ENCODE measurements at places on chromosomes 5 and 9.

GRCh38 chr9:21965401-21965951, 28.7 kb downstream of the CDKN2A start:
- DNase-seq = no peak

DNA sequence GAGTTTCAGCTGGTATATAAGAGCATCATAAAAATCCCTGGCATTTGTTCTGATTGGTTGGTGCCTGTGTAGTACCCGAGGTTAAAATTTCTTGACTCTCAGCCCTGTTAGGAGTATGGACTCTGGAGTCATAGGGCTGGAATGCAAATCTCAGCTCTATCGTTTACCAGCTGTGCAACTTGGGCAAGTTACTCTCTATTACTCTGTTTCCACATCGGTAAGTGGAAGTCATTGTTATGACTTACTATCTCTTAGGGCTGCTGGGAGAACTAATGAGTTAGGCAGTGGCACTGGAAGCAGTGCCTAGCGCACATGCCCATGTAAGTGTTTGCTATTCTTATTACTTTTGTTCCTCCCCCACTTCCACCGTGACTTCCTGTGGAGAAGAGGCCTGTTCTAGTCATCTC, 141.6 kb downstream of the BOD1 start:
- DNase-seq = no peak

DNA sequence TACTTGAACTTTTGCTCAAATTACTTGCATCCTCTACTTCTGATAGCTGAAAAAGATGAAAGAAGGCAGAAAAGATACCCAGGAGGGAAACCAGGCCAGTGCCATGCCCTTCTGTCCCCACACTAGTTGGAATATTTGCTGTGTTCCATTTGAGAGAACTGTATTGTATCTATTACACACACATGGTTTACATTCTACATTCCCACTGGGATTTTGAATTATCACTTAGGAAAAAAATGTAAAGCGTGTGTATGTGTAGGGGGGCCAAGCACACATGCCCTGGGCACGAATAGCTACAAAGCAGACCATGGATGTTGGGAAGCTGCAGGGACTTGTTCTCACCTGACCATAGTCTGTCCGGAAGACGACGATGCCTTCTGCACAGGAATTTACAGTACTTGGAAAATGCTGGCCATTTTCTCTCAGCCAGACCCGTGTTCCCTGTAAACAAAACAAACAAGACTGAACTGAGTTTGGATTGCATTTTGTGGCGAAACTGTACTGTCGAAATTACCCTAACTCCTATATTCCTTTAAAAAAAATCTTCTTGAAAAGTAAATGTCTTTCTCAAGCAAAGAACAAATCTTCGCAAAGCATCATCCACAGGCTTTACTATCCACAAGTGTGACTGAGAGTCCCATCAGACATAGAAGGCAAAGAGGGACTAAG, 58.7 kb downstream of the MYO10 start:
- no peak for DNase-seq

DNA sequence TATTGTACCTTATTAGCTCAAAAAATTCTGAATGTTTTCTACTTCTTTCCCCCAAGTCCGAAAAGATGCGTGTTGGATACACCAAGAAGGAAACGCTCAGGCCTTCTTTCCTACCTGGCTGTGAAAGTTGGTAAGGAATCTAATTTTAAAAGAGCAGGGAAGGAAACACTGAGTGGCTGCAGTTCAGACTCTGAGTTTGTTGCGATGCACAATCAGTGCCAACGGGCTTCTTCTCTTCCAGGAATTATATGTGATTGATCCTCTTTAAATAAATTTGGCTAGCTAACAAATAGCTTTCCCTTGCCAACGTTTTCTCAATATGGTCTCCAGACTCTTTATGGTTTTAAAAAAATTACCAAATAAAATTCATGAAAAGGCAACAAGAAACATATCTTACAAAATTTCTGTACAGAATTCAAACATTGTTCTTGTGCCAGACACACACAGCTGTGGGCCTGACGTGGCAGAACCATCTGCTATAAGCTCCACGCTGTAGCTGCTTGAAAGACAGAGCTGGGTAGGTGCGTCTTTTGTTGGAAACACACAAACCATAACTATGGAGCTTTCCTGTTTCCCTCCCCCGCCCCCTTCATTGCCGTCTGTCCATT, 493.1 kb downstream of the ZNF608 start:
- peak; percentile 48 for DNase-seq

DNA sequence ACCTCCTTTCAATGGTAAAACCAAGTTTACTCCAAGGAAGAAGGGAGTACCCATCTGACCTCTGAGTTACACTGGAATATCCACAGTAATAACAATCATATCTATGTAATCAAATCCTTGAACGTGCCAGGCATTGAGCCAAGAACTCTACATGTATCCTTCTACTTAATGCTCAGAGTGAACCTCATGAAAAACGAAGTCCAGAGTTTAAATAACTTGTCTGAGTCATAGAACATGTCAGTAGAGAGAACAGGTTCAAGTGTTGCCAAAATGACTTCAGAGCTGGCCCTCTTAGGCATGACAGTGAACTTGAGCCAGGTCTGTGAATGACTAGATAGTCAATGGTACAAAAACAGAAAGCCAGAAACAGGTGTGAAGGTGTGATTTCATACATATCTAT, 164.1 kb upstream of the ZNF618 start:
- no peak for DNase-seq

GRCh38 chr5:179873588-179874110, 15.0 kb upstream of the MRNIP start:
- DNase-seq = no peak

DNA sequence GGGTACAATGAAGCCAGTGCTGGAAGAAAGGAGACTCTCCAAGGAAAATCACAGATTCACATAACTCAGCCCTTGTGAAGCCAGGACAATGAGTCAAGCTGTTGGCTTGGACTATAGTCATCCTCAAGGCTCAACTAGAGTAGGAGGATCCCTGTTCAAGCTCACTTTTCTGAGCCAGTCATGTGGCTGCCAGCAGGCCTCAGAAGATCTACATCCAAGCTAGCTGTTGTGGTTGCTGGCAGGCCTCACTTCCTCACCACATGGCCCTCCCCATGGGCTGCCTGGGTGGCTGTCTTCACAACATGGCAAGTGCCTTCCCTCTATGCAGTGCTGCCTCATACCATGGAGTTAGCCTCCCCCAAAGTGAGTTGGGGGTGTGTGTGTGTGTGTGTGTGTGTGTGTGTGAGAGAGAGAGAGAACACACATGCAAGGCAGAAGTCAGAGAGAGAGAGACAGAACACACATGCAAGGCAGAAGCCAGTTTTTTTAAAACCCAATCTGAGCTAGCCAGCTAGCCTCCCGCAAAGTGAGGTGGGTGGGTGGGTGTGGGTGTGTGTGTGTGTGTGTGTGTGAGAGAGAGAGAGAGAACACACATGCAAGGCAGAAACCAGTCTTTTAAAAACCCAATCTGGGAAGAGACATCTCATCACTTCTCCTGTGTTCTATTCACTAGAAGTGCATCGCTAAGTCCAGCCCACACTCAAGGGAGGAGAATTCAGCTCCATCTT, 17.1 kb downstream of the SCAI start:
- peak; percentile 46 for DNase-seq

GRCh38 chr9:89185980-89186379, 7.4 kb upstream of the SHC3 start:
- DNase-seq = no peak

DNA sequence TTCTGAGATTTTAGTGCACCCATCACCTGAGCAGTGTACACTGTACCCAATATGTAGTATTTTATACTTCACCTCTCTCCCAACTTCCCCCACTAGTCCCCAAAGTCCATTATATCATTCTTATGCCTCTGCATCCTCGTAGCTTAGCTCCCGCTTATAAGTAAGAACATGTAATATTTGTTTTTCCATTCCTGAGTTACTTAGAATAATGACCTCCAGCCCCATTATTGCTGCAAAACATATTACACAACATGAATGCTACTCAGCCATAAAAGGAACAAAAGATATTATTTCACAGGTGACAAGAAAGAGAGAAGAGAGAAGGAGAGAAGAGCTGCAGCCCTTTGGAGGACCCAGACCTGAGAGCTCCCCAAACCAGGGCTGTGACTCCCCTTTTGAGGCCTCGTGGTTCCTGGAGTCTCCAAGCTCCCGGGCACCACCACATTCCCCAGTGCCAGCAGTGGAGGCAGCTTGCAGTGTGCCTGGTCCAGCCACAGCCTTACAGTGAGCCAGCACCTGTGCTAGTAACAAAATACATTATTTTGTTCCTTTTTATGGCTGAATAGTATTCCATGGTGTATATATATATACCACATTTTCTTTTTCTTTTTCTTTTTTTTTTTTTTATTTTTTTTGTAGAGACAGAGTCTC, 194.5 kb upstream of the DAB2 start:
- no peak for DNase-seq

DNA sequence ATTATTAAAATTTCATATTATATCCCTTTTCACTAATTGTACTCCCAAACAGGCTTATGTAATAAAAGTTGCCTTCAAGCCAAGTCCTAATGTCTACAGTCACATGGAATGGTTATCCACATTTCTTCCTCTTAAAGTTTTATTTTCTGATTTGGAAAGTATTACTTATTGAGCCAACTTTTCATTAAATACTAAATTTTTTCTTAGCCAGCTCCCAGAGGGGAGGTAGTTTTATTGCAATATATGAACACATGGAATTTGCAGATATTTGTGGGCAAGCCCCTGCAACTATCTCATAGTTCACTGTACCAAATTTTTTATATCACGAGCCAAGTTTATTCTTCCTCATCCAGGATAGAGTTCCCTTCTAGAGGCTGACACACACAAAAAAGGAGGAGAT, 332.8 kb upstream of the PTGER4 start:
- DNase-seq = no peak

- no peak for DNase-seq
These were observed 491.7 kb upstream of the PIK3R1 start for GRCh38 chr5:67723873-67724272.

- DNase-seq = no peak
These were observed 70.2 kb upstream of the ELL2 start for GRCh38 chr5:96031811-96032261.

DNA sequence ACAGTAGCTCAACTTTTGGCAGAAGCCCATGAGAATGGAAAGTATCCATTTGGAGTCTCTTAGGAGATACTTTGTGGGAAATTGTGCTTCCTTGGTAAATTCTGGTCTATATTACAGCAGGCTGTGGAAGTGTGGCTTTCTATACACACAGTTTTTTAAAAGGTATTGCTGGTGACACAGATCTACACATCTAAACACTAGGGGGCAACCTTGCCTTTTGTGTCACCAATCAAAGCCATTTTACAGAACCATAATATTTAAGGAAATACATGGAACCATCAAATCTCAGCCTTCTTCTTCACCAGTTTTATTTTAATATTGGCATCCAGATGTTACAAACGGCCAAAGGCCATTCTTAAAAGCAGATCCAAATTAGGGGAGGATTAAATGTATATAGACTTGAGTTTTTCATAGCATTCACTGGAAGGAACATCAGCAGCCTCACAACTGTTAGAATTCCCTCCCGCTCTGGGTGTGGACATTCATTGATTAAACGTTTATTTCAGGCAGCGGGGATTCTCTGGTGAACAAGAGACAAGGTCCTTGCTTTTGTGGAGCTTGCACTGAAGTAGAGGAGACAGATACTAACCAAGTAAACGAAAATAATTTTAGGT, 132.4 kb upstream of the EPB41L4A start:
- DNase-seq = peak; percentile 38

- DNase-seq = no peak
These were observed 2.3 kb upstream of the SYK start for GRCh38 chr9:90799271-90799852.

DNA sequence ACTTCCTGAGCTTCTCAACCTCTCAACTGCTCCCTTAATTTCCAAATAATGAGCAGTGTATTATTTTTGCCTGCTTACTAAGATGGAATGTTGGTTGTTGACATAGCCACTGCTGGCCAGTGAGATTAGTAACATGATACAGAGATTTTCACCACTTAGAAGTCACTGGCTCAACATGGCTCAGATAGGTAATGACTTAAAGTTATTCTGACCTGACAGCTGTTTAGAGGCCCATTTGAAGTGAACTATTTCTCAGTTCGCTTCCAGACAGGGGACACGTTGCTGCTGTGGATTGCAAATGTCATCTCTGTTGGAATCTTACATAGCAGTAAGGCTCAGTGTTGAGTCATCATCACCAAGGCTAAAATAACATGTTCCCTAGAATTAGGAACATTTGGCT, 490.2 kb downstream of the TLE4 start:
- DNase-seq = no peak

GRCh38 chr5:10626473-10627013, 62.7 kb downstream of the ANKRD33B start:
- no peak for DNase-seq

Measured in NCI-H446 (cell line).